Cortex of kidney (tissue), 1 donor: ENCODE measurements at places on chromosomes 4 and X.

- DNase-seq, result no peak
Observed at GRCh38 chr4:38782452-38783108, at the start of gene TLR10. Gene TLR10 (minus strand): TSS chr4:38782990. CDS start chr4:38775590, 7,400 bp downstream.

GRCh38 chrX:21469071-21469470 lies 94.9 kb downstream of the CNKSR2 start:
- DNase-seq, result no peak

GRCh38 chr4:113790478-113790877 lies 28.9 kb upstream of the CAMK2D start:
- no peak for DNase-seq

DNA sequence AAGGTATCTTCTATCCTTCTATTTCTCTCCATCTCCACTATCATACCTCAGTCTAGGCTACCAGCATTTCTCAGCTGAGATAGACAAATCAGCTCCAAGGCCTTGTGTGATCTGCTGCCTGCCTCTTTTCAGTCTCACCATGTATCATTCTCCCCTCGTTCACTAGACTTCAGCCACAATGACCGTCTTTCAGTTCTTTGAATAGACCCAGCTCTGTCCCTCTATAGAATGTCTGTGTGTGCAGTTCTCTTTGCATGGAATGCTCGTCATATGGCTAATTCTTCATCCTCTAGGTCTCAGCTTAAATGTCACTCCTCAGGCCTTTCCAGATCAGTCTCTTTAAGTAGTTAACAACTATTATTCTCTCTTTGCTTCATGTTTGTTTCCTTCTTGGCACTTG lies 6.5 kb downstream of the IGBP1 start:
- no peak for DNase-seq

DNA sequence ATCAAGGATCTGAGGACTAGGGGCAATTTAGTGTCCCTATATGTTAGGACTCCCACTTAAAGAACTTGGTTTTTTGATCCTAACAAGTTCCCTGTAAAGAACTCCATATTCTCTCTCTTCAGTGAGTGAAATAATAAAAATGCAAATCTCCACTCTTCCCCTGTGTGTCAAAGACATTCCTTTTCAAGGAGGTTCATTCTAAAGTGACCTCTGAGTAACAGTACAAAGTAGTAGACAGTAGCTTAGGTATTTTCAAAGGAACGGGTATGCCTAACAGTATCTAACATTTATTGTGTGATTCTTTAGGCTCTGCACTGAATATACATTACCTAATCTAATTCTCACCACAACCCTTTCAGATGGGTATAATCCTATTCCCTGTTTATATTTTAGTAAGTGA lies 58.4 kb upstream of the SCOC start:
- no peak for DNase-seq

DNA sequence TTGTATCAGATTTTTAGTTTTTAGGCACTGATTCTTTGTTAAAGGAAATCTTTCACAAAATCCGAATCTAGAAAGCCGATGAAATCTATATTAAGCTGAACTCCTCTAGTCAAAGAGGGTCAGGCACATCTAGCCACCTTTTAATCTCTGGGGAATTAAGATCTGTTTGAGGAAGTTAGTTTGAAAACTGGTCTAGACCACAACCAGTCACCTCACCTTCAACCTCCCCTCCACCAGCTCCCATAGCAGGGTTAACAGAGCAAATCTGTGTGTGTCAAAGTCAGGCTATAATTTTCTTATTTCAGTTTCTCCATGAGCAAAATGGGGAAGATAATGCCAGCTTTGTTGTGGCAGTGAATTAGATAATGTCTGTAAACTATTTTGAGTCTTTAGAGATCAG lies 110.0 kb upstream of the IGFBP7 start:
- DNase-seq, result no peak

GRCh38 chrX:149037281-149037870 lies 467.7 kb downstream of the IDS start:
- DNase-seq, result no peak

DNA sequence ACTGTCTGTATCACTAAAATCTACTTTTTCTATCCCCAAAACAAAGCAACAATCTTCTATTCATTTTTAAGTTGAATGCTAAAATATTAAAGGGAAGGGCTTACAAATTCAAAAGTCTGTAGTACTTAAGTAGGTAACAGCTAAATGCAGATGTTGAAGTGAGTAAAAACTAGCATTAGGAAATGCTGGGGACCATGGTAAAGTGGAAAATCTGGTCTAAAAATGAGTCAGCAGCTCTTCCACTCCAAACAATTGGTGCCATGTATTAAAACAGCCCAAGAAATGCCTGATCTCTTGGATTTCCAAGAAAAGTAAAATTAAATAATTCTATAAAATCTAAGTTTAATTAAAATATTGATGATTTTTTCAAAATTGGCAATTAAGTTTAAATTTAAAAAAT lies 73.3 kb upstream of the PPP3CA start:
- DNase-seq, result no peak

DNA sequence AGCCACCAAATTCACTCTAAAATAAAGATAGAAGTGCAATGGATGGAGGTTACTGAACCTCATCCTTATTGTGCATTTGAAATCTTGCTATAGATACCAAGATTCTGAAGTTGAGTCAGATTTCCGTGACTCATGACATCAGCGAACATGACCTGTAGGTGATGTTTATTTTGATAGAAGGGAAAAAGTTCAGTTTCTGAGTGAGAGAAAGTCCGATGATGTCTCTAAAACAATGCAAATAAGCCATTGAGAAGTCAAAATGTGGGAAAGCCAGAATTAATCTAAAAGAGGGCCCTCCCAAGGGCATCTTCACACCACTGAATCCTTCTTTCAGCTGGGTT lies 20.0 kb downstream of the PHOX2B start:
- no peak for DNase-seq

DNA sequence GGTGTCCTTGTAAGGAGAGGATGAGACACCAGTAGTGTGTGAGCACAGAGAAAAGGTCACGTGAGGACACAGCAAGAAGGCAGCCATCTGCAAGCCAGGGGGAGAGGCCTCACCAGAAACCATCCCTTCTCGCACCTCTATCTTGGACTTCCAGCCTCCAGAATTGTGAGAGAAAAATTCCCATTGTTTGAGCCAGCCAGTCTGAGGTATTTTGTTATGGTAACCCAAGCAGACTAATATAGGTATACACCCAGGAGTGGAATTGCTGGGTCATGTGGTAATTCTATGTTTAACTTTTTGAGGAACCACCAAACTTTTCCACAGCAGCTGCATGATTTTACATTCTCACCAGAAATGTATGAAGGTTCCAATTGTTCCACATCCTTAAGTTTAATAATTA lies 25.6 kb downstream of the ZDHHC9 start:
- DNase-seq, result no peak

- DNase-seq, result no peak
Observed at GRCh38 chrX:95678679-95679078, 1006.0 kb upstream of the DIAPH2 start.

- DNase-seq, result no peak
Observed at GRCh38 chr4:140684314-140684713, 71.9 kb downstream of the TBC1D9 start.

DNA sequence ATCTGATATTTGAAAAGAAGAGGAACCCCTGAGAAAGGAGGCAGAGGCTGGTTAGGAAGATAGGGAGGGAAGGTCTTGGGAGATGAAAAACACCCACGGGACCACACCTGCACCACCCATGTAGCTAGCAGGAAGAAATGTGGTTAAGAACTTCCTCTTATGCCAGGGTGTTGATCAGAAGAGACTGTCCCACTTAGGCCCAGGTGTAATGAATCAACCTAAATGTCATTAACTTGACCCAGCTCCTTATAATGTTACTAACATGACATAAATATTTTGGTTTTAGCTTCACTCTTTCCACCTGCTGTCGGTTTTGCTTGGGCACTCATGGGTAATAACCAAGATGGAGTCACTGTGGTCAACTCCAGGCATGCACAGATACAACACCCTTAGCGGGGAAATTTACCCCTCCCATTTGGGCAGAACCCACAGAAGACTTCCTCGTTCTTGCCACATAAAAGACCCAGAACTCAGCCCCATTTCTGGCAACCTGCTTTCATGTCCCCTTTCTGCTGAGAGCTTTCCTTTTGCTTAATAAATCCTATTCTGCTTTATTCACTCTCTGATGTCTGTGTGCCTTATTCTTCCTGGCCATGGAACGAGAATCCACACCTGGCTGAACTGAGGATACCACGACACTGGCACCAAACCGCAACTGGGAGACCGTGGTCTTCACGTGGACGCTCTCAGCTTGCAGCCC lies 46.8 kb downstream of the ZNF141 start:
- DNase-seq, result no peak

GRCh38 chrX:78708816-78709215 lies 38.7 kb upstream of the LPAR4 start:
- DNase-seq, result no peak

GRCh38 chr4:15771216-15772058 lies 6.7 kb upstream of the CD38 start:
- no peak for DNase-seq

DNA sequence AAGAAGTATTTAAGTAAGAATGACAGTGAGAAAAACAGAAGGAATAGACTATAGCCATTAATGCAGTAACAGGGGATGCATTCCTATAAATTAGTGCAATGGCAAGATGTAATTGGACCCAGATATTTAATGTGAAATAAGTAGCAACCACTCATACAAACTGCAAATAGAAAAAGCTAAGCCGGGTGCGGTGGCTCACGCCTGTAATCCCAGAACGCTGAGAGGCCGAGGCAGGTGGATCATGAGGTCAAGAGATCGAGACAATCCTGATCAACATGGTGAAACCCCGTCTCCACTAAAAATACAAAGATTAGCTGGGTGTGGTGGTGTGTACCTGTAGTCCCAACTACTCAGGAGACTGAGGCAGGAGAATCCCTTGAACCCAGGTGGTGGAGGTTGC lies 845.8 kb downstream of the PDHA2 start:
- no peak for DNase-seq

DNA sequence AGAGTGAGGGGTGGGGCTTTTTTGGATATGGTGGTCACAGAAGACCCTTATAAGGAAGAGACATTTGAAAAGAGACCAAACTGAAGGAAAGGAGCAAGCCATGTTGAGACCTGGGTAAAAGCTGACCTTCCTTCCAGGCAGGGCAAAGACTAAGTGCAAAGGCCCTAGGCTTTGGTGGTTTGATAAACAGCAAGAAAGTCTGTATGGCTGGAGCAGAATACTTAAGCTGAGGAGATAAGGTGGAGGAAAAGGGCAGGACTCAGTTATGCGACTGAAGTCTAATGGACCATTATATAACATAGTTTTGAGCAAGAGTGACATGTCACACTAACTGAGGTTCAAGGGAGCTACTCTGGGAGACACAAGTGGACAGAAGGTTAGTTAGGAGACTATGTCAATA lies 20.0 kb downstream of the SH3RF1 start:
- DNase-seq, result no peak

- no peak for DNase-seq
Observed at GRCh38 chrX:41518127-41518840, 71.1 kb downstream of the NYX start.
